Heart left ventricle (tissue), 16 donors: ENCODE measurements at places on chromosomes 16 and 17. TPM values are rescaled to one million over a fixed set of nuclear protein-coding genes. Genes with fewer than 3 reads are reported as not detected.

The BRIP1 gene
- total RNA-seq: 0.14 TPM

DNA sequence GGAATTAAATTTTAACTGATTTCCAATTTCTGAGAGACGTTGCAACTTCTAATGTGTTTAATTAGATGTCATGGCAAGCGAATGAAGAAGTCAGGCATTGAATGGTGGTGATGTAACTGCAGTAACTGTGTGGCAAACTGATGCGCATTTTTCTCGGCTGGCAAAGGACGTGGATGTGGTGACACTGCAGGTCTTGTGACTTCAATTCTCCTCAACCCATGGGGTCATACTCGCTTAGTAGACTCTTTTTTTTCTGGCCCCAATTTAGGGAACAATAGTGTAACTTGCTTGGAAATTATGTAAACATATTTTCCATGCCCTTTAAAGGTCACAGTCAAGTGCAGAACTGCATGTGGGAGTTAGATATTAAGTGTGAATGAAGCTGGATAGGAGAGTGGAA is 1.9 kb upstream of the FAM20A start:
- H3K27ac ChIP-seq: no peak overlapping the region
- no peaks in the 10 kb centered on the region for H3K36me3 ChIP-seq
- H3K4me3 ChIP-seq: no peak overlapping the region
- peak; percentile 21 for DNase-seq

DNA sequence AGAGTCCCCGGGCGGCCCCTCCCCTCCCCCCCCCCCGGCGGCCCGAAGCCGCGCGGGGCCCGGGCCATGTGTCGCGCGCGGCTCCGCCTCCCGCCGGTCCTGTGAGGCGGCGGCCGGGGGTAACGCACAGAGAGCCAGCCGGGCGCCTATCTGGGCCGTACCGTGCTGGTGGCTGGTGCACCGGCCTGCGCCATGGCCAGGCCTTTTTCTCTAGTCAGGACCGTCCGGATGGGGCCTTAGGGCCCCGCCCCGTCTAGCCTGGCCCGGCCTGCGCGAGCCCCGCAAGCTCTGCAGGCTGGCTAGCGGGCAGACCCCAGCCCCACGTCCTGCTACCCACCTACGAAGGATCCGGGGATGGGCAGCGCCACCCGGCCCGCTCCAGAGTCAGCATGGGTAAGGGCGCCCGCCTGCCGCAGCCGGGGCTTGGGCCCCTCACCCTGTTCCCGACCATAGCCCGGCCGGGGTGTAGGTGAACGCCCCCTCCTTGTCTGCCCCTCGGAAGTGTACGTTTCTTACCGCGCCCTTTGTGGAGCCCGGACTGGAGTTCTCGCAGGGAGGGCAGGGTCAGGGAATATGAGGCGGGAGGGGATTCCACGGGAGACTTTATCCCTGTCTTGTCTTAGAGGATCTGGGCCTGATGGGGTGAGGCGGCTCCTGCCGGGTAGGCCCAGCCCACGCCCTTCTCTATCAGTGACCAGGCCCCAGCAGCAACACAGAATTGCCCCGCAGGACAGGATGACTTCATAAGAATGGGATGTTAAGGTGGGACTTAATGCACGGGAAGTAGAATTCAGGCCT is at the start of gene CENPT:
Gene CENPT (minus strand): TSS at position 630 of the 798 bp plus-strand sequence. CDS start 13,834 bp downstream, outside the sequence.
- peak within 1 kb of the TSS; percentile 81 for H3K4me3 ChIP-seq
- peak within 1 kb of the TSS; percentile 88 for H3K27ac ChIP-seq
- no peaks in the 10 kb centered on the region for H3K27me3 ChIP-seq
- no peaks in the 10 kb centered on the region for H3K36me3 ChIP-seq
- H3K4me1 ChIP-seq: peaks cover 49% of the 10 kb centered on the region

The DPEP2 gene
- total RNA-seq: 6.6 TPM

The VEZF1 gene
- total RNA-seq: 62.6 TPM

The PRR11 gene
- 1.0 TPM for total RNA-seq
